ENCODE measurements at places on chromosomes 5 and 9. TPM values are rescaled to one million over a fixed set of nuclear protein-coding genes. Genes with fewer than 3 reads are reported as not detected.

- no peaks in the 10 kb centered on the region for H3K36me3 ChIP-seq
- peaks cover 1% of the 10 kb centered on the region for H3K27me3 ChIP-seq
- no peak for DNase-seq
- no peak overlapping the region for H3K27ac ChIP-seq
- no peak overlapping the region for H3K4me3 ChIP-seq
- peaks cover 4% of the 10 kb centered on the region for H3K4me1 ChIP-seq
Observed at GRCh38 chr5:32461441-32462120, 17.0 kb upstream of the ZFR start.

DNA sequence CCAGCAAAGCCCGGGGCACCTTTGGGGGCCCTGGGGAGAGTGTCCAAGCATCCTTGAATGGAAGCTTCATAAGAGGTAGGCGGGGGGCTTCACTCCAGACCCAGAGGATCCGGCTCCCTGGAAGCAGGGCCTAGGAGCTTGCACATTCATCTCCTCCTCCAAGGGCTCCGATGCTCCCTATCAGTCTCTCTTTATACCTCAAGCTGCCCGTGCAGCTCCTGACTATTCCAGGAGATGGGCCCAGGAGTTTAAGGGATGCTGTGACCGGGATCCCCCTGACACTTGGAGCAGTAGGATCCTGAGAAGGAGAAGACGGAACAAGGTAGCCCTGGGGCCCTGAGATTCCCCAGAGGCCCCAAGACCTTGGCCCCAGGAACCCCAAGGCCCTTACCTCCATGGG is 25.9 kb downstream of the CSF1R start:
- no peak overlapping the region for H3K4me3 ChIP-seq
- DNase-seq = no peak
- no peaks in the 10 kb centered on the region for H3K36me3 ChIP-seq

- H3K27me3 ChIP-seq = no peaks in the 10 kb centered on the region
- H3K4me1 ChIP-seq = peaks cover 27% of the 10 kb centered on the region
- H3K36me3 ChIP-seq = peaks cover 2% of the 10 kb centered on the region
- H3K4me3 ChIP-seq = no peak overlapping the region
Observed at GRCh38 chr9:91364005-91364404, 2.3 kb upstream of the AUH start.

SLC27A6 gene
- total RNA-seq = not detected

FPGS gene
- total RNA-seq = 66.7 TPM

DNA sequence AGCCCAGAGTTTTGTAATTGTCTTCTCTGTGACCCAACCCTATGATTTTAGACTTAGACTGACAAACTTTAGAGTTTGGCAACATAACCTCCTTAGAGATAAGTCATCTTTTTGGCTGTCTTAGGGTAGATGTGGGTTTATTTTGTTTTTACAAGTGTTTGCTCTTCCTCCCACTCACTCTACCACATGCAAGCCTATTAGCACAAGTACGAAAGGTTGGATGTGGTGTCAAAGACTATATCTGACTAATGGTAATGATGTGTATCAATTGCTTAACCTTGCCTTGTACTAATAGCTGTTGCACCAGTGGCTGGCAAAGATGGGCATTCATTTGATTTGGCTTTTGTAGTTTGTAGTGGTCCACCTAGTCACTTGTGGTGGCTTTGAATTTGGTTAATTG is 46.5 kb downstream of the SLC25A46 start:
- no peaks in the 10 kb centered on the region for H3K36me3 ChIP-seq
- peaks cover 6% of the 10 kb centered on the region for H3K27me3 ChIP-seq
- no peaks in the 10 kb centered on the region for H3K4me1 ChIP-seq
- DNase-seq = no peak
- H3K4me3 ChIP-seq = no peak overlapping the region

DNA sequence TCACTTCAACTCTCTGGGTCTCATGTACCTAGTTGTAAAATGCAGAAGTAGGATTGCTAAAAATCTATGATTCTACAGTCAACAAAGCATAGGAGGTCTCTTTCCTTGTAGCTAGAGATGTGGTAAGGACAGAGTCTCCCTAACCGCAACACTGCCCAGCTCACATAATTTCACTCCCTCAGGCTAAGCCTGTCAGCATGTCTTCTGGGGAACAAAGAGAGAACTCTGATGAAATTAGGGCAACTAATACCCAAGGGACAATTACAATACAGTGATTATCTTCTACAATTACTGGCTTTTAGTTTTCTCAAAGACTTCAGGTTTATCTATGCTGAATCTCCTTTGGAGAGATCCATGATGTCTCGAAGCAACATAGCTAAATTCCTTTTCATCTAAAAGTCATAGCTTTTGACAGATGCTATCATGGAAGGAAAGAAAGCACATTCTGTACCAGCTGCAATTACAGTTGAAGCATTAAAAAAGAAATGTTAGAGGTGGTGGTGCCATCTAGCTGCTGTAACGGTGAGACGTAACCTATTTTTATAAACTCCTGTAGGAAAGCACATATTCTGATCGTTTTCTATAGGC is 141.1 kb upstream of the TARS1 start:
- no peak overlapping the region for H3K27ac ChIP-seq
- H3K27me3 ChIP-seq = no peaks in the 10 kb centered on the region
- no peak for DNase-seq
- H3K4me3 ChIP-seq = no peak overlapping the region
- no peaks in the 10 kb centered on the region for H3K36me3 ChIP-seq

DNA sequence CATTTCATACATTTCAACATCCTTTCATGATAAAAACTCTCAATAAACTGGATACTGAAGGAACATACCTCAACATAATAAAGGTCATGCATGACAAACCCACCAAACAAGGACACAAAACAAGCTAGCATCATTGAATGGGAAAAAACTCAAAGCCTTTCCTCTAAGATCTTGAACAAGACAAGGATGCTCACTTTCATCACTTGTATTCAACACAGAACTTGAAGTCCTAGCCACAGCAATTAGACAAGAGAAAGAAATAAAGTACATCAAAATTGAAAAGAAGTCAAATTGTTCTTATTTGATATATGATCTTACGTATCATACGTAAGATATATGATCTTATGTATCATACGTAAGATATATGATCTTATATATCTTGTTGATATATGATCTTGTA is 5.3 kb downstream of the MRPL50 start:
- peaks cover 42% of the 10 kb centered on the region for H3K4me1 ChIP-seq
- no peak overlapping the region for H3K4me3 ChIP-seq
- no peaks in the 10 kb centered on the region for H3K27me3 ChIP-seq
- no peak for DNase-seq
- H3K27ac ChIP-seq = no peak overlapping the region

HEMGN gene
- 2.2 TPM for total RNA-seq

- H3K4me1 ChIP-seq = peaks cover 39% of the 10 kb centered on the region
- H3K27me3 ChIP-seq = no peaks in the 10 kb centered on the region
- no peak overlapping the region for H3K4me3 ChIP-seq
Observed at GRCh38 chr9:91138760-91139159, 223.0 kb downstream of the AUH start.

CENPK gene
- 96.9 TPM for total RNA-seq

DNA sequence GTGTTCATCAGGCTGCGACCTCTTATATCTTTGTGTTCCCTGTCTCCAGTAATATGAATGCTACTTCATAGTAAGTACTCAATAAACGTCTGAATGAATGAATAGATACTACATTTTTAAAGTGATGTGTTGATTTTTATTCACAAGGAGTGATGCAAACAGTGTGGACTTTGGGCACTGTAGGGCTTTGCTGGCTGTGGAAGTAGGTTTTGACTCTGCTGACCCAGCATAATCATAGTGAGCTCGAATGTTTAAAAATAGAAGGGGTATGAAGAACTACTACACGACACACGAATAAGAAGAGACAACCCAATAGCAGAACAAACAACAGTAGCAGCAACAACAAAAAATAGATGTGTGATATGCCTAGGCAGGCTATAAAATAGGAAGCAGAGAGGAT is 147.4 kb downstream of the SH3GL2 start:
- no peak overlapping the region for H3K27ac ChIP-seq
- no peaks in the 10 kb centered on the region for H3K4me1 ChIP-seq
- no peak for DNase-seq
- no peak overlapping the region for H3K4me3 ChIP-seq
- no peaks in the 10 kb centered on the region for H3K36me3 ChIP-seq

DNA sequence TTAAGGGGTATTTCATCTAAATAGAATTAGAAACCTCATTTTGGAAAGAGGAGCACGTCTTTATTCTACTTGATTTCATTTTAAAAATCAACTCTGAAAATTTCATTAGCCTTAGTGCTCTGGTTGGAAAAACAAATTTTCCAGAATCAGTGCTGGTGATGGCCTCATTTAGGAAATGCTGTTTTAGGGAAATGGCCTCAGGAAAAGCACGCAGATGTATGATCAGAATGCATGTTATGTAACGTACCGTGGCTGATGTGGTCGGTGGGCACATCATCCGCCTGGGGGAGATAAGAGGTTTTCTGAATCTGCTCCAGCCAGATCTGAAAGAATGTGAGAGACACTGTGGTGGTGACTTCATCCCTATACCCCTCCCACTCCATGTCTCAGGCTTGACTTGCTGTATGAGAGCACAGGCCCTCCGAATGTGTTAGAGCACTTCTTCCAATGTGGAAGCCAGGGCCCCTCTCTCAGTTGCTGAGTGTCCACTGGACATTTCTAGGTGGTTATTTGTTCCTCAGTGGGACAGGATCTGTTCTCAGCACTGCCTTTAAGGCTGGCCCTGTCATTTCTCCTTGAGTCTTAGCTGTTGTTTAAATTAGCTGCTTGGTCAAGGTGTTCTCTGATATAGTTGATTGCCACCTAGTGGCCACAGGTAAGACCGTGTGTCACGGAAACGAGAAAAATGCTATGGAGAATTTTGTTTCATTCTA is 96.5 kb downstream of the ARHGAP26 start:
- no peaks in the 10 kb centered on the region for H3K27me3 ChIP-seq
- no peak overlapping the region for H3K27ac ChIP-seq
- H3K4me1 ChIP-seq = peaks cover 29% of the 10 kb centered on the region
- peak; percentile 60 for DNase-seq

- no peak for DNase-seq
- H3K4me1 ChIP-seq = peaks cover 2% of the 10 kb centered on the region
- H3K27ac ChIP-seq = no peak overlapping the region
- no peak overlapping the region for H3K4me3 ChIP-seq
- H3K36me3 ChIP-seq = no peaks in the 10 kb centered on the region
- H3K27me3 ChIP-seq = peaks cover 1% of the 10 kb centered on the region
Observed at GRCh38 chr5:16791904-16792597, 144.0 kb downstream of the MYO10 start.

SHISAL2B gene
- total RNA-seq = not detected

- H3K4me3 ChIP-seq = no peak overlapping the region
- DNase-seq = no peak
- no peaks in the 10 kb centered on the region for H3K36me3 ChIP-seq
- H3K27ac ChIP-seq = no peak overlapping the region
Observed at GRCh38 chr5:2371419-2371710, 380.1 kb downstream of the IRX2 start.

STC2 gene
- total RNA-seq = 8.9 TPM

TLE4 gene
- total RNA-seq = 38.0 TPM

GRCh38 chr5:13580058-13580457 is 364.4 kb downstream of the DNAH5 start:
- no peak overlapping the region for H3K4me3 ChIP-seq
- H3K27ac ChIP-seq = no peak overlapping the region
- no peak for DNase-seq

GCNT4 gene
- 2.3 TPM for total RNA-seq

ADAMTS2 gene
- total RNA-seq = not detected

GRCh38 chr5:72093824-72094223 is 13.5 kb upstream of the MAP1B start:
- H3K27ac ChIP-seq = no peak overlapping the region
- DNase-seq = no peak
- no peaks in the 10 kb centered on the region for H3K4me1 ChIP-seq

MUSK gene
- total RNA-seq = not detected

- DNase-seq = peak; percentile 16
- H3K4me1 ChIP-seq = no peaks in the 10 kb centered on the region
- H3K27ac ChIP-seq = no peak overlapping the region
- H3K36me3 ChIP-seq = peaks cover 50% of the 10 kb centered on the region
Observed at GRCh38 chr9:2066312-2067273, 51.4 kb downstream of the SMARCA2 start.

All from activated CD4-positive, alpha-beta T cell treated with anti-CD3 and anti-CD28 coated beads, Interleukin-2, amount 10 ng/mL, durations not matched to agents 7 days and 5 days (primary cell).